ENCODE measurements at places on chromosomes 1 and 21.

- no peak for DNase-seq
Observed at GRCh38 chr1:149977345-149977744, 33.2 kb downstream of the OTUD7B start.

- DNase-seq = no peak
Observed at GRCh38 chr1:35560256-35561225, 2.9 kb downstream of the NCDN start.

- DNase-seq = no peak
Observed at GRCh38 chr21:27639286-27639685, 672.4 kb upstream of the ADAMTS5 start.

- DNase-seq = no peak
Observed at GRCh38 chr1:5751833-5752745, 240.1 kb downstream of the NPHP4 start.

GRCh38 chr1:161089938-161090337 lies 580 bp upstream of the NECTIN4 start:
- DNase-seq = no peak

GRCh38 chr21:41066086-41066938 lies 101.6 kb upstream of the BACE2 start:
- no peak for DNase-seq

GRCh38 chr1:93016171-93016570 lies 54.9 kb upstream of the DIPK1A start:
- no peak for DNase-seq

GRCh38 chr1:29371332-29371731 lies 135.0 kb downstream of the PTPRU start:
- DNase-seq = no peak

DNA sequence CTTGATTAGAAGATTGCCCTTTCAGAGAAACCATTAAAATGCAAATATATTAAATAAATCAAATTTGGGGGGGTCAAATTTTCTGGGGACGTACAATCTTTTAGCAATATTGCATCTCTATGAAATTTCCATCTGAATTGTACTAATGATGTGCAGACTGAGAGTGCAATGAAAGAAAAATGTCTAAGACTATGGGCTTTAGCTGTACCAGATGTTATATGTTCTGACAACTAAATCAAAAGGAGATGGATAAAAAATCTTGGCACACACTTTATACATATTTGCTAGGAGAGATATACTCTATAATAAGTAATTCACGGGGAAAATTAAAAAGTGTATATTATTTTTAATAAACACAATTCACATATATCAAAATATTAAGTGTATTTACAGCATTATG lies 13.0 kb upstream of the PLPPR5 start:
- DNase-seq = no peak

GRCh38 chr21:38741092-38741949 lies 64.4 kb upstream of the ETS2 start:
- DNase-seq = no peak

- DNase-seq = no peak
Observed at GRCh38 chr21:44527983-44528633, 11.9 kb downstream of the KRTAP10-1 start.

DNA sequence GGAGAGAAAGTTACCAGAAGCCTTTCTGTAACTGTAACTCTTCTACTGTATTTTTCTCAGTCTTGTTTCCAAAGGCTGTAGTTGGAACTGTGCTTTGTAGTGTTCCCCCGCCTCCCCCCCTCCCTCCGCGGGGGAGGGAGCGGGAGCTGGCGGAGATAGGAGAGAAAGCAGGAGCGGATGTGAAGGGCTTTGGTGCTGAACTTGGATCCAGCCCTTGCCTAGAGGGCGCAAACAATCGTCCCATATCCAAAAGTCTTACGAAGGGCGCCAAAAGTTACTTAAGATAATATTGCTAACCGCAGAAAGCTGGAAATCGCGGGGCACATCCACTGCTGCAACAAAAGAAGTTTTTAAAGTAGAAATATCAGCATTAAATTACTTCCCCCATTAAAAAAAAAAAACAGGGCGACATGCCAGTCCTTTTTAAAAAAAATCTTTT lies 2.4 kb upstream of the NFIA start:
- DNase-seq = no peak

- no peak for DNase-seq
Observed at GRCh38 chr1:119550381-119550780, 43.4 kb downstream of the HSD3B1 start.

GRCh38 chr1:224488806-224489499 lies 54.4 kb upstream of the WDR26 start:
- no peak for DNase-seq

DNA sequence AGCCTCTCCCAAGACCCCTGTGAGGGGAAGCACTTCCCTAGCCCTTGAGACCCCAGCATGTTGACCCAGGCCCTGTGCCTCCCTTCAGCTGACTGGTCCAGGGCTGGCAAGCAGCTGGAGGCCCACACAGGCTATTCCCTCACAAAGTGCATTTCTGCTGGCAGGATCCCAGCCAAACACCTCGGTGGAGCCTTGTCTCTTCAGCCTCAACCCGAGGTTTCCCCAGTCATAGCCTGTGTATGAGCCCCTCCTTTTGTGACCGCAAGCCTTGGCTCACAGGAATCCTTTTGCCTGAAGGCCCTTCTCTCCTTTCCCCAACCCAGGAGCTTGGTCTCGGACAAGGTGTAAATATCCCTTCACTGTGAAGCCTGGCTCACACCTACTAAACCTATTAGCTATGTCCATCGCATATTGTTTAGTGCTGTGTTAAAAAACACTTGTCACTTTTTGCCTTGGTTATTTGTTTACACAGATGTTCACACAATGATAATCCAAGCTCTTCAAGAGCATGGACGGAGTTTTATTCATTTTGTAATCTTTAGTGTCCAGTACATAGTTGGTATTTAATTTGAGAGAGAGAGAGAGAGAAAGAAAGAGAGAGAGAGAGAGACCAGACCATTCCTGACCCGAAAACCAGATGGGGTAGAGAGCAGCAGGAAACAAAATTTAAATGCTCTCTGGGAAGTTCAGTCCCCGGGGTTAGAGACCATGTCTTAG lies 8.5 kb upstream of the CD247 start:
- DNase-seq = no peak

DNA sequence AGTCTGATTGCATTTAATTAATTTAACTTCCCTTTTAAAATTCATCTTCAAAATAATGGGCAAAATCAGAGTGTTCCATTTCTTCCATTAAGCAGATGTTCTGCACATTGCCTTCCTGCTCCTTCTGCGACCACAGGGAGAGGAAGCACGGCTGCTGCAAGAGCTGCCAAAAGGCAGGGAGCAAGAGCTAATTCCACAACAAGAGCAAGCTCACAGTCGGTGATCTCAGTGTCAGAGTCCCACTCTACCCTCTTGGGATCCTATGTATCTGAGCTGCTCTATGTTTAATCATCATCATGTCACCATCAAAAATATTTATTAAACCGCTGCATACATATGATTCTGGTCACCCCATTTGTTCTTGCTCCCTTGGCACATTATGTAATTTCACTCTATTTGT lies 255.3 kb upstream of the CAMK1G start:
- DNase-seq = no peak

- no peak for DNase-seq
Observed at GRCh38 chr1:213606252-213606820, 381.4 kb upstream of the PROX1 start.

DNA sequence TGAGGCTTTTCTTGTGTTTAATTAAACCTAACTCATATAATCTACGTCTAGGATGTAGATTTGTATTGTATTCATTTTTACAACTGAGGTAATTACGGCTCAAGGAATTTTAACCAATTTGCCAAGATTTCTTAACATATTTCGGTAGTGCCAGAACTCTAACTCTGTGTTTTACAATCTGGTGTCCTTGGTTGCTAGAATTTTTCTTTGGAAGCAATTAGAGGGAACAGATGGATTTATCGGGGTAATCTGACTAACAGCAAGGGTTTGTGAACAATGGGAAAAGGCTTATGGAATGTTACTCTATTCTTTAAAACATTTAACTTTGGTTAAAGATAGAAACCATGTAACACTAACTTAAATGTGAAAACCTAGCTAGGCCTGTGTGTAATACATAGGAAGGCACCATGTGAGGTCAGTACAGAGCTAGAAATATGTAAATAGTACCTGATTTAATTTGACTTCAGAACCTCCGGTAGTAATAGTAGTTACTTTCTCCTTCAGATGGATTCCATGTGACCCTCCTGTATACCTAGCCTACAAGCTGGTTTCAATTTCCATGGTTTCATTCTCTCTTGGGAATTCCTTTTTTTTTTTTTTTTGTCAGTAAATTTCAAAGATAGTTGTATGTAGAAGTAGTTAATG lies 1.2 kb downstream of the MTF2 start:
- no peak for DNase-seq

- no peak for DNase-seq
Observed at GRCh38 chr1:7885513-7886404, 32.9 kb upstream of the UTS2 start.

- DNase-seq = no peak
Observed at GRCh38 chr1:56872597-56872996, 18.0 kb downstream of the C8A start.

DNA sequence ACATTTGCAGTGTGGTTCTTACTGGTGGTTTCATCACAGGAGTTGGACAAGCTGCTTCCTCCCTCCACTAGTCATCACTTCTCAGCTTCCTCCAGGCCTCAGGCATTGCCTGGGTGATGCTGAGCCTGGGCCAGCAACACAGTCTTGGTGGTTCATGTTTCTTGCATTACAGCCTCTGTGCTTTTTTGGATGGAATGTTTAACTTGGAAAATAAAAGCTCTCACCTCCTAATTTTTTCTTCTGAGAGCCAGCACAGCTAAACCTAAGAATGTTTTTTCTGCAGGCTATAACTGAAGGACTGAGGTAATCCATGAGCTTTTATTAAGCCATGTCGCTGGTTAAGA lies 66.1 kb upstream of the RHOU start:
- DNase-seq = no peak

GRCh38 chr21:17775431-17776126 lies 43.6 kb downstream of the C21orf91 start:
- DNase-seq = no peak

GRCh38 chr1:150484861-150485260 lies 2.4 kb upstream of the TARS2 start:
- DNase-seq = no peak

DNA sequence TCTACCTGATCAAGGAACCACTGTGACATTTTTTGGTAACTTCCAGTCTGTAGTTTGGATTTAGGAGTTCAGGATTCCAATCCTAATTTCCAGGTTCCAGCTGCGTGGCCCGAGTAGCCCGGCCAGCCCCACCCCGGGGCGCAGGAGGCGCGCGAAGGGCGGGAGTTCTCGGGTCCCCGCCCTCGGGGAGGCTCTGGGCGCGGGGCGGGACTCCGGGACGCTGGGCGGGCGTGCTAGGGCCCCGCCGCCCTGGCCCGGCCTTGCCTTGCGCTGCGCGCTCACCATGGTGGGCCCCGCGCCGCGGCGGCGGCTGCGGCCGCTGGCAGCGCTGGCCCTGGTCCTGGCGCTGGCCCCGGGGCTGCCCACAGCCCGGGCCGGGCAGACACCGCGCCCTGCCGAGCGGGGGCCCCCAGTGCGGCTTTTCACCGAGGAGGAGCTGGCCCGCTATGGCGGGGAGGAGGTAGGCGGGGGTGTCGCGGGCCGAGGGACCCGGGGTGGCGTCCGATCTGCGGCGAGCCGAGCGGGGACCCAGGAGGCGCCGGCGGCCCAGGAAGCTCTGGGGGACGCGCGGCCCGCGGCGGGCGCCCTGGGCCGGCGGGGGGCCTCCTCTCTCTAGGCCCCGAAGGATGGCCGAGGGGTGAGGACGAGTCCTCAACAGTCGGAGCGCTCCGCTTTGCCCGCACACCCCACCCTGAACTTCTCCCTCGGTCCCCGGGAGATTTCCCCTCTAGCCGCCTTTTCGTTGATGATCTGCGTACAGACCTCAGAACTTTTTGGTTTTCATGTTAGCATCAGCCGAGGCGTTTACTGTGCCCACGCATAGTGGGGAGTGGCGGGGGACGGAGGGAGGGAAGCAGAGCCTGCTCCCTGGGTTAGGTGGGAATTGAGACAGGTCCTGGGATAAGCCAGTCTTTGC lies at the start of gene NENF:
Gene NENF (plus strand): TSS at position 260 of the 916 bp plus-strand sequence. CDS start 24 bp downstream, at position 284.
- DNase-seq = no peak

GRCh38 chr1:167881069-167881468 lies 32.9 kb downstream of the ADCY10 start:
- DNase-seq = no peak

DNA sequence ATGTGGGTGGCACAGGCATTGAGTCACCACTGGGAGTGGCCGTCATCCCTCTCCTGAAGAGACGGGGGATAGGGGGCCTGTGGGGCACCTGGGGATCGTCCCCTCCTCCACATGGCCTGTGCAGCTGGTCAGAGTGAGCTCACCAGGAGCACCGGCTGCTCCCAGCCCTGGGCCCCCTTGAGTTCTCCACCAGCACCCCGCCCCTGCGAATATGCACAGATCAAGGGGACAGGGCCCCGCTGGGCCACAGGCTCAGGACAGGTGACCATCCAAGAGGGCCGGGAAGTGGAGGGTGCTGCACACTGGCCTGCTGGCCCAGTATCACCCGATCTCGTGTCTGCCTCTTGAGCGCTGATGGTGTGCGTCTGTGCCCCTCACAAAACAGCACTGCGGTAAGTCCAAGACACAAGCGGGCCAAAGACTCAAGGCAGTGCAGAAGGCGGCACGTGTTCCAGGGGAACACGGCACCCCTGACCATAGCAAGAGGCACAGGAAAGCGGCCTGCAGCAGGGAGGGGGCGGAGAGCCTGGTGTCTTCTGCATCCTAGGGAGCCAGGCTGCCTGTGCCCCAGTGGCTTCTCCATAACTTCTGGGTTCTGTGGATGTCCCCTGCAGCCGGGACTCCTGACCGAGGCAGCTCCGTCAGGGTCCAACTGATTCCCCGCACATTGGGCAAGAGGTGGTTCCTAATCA lies 18.1 kb upstream of the TSPEAR start:
- no peak for DNase-seq

DNA sequence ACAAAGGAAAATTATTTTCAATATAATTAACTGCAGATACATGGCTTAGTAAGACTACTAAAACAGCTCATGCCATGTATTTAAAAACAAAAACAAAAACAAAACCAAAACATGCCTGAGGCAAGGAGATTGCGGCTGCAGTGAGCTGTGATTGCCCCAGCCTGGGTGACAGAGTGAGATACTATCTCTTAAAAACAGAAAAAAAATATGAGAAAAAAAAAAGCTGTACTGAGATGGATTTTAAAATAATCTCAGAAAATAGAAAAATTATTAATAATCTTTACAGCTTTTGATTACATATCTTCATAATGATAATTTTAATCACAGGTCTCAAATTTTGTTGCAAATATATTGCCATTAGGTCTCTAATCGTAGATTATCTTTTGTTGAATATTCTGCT lies 24.0 kb upstream of the LIN9 start:
- DNase-seq = no peak

- DNase-seq = no peak
Observed at GRCh38 chr1:15187175-15188129, 33.9 kb downstream of the TMEM51 start.

DNA sequence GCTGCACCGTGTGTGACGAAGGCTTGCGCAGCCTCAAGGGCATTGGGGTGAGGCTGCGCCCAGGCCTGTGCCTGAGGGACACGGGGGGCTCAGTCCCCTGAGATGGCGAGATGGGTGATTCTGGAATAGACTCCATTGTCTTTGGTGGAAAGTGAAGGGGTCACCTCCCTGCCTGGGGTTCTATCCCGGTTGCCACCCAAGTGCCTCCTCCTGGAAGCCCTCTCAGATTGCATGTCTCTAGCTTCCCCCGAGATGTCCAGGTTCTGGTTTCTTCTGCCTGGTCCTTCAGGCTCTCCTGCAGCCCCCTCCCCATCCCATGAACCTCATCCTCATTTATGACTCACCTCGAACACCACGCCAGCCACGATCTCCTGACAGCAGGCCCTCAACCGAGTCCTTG lies 22.3 kb upstream of the MFN2 start:
- DNase-seq = no peak
